ENCODE measurements at places on chromosomes 11 and 22. TPM values are rescaled to one million over a fixed set of nuclear protein-coding genes. Genes with fewer than 3 reads are reported as not detected.

The ART5 gene
- total RNA-seq: not detected

GRCh38 chr11:14112721-14113120, 150.2 kb downstream of the SPON1 start:
- no peaks in the 10 kb centered on the region for H3K36me3 ChIP-seq
- DNase-seq: no peak
- no peak overlapping the region for H3K4me3 ChIP-seq
- H3K4me1 ChIP-seq: no peaks in the 10 kb centered on the region
- no peaks in the 10 kb centered on the region for H3K27me3 ChIP-seq

DNA sequence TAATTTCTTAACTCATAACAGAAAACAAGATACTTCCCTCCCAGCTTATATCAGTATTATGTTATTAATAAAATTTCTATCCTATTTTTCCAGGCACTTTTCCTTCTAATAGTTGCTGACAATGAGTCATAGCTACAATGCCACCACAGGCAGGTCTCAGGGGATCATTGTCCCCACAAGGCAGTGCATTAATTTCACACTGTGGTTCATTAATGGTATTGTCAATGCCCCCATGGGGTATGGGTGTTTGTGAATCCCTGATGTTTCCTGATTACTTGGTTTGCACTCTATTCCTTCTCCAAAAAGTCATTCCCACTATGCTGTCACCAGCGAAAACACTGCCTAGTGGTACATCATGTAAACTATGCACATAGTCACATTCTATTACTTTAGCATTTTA, 345.5 kb upstream of the CTSC start:
- no peaks in the 10 kb centered on the region for H3K27me3 ChIP-seq
- H3K36me3 ChIP-seq: no peaks in the 10 kb centered on the region
- no peak overlapping the region for H3K27ac ChIP-seq

GRCh38 chr11:63610604-63611394, 3.4 kb downstream of the PLAAT3 start:
- no peak for DNase-seq
- H3K4me3 ChIP-seq: no peak overlapping the region
- no peaks in the 10 kb centered on the region for H3K27me3 ChIP-seq
- no peaks in the 10 kb centered on the region for H3K36me3 ChIP-seq

The CCDC116 gene
- 1.3 TPM for total RNA-seq

DNA sequence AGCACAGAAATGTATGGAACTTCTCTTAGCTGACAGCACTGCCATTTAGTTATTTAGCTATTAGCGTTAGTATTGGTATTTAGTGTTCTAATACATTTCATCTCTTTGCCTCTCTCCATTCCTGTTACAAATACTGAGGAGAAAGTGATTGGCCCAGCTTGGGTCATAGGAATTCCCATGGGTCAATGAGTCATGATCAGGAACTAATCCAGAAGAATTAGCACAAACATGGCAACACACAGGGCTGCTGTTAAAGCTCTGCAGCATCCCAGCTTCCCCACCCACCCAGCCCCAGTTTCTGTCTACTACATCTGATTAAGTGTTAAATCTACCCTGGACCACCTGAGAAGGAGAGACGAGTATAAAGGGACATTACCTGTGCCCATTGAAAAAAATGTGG, 36.1 kb downstream of the PDGFD start:
- H3K27ac ChIP-seq: peak overlapping the region; percentile 81
- no peak for DNase-seq
- no peak overlapping the region for H3K4me3 ChIP-seq

The GSTT2B gene
- total RNA-seq: not detected

- H3K4me1 ChIP-seq: peaks cover 5% of the 10 kb centered on the region
- H3K4me3 ChIP-seq: no peak overlapping the region
- DNase-seq: no peak
- H3K27me3 ChIP-seq: no peaks in the 10 kb centered on the region
- H3K27ac ChIP-seq: no peak overlapping the region
These were observed 15.6 kb upstream of the FXYD2 start for GRCh38 chr11:117839936-117840813.

The MYBPC3 gene
- total RNA-seq: 0.67 TPM

Data from Karpas-422 (cell line).